Stimulated activated CD8-positive, alpha-beta memory T cell treated with anti-CD3 and anti-CD28 coated beads, Interleukin-15, amount 100 ng/mL, for 48 hours (primary cell): ENCODE measurements at places on chromosomes 5 and 9.

DNA sequence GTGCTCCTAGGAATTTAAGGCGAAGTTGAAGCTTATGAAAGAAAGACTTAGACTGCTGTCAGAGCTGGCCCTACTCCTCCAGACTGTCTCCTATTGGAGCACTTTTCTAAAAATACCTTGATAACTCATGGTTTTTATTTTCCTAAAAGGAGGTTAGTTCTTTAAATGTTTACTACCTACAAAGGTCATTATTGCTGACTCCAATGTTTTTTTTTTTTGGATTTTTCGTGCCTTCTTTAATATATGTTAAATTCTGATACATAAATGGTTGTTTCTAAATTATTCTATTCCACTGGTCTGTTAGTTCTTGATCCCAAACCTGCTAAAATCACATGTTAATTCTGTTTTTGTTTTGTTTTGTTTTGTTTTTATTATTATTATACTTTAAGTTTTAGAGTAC lies 227.6 kb upstream of the FTMT start:
- DNase-seq, result no peak

DNA sequence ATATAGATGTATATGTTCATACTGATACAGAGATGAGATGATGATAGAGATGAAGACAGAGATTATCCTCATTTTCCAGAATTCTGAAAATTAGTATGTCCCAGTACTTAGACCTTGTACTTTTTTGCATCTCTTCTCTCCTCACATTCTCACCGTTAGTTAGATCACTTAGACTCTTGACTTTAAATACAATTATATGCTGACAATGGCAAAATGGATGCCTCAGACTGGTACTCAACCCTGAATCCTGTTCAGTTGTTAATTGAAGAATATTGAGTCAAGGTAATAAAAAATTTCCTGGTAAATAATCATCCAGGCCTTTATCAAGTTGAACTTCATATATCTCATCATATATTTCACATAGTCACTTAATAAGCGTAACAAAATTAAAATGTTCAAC lies 505.4 kb downstream of the EFNA5 start:
- no peak for DNase-seq

GRCh38 chr5:34523387-34523726 lies 132.8 kb upstream of the RAI14 start:
- DNase-seq, result no peak

- no peak for DNase-seq
Measured at GRCh38 chr5:10581867-10582511, 18.1 kb downstream of the ANKRD33B start.

- no peak for DNase-seq
Measured at GRCh38 chr5:157541447-157542118, 34.0 kb downstream of the ADAM19 start.

GRCh38 chr5:2902742-2903297 lies 151.3 kb upstream of the IRX2 start:
- DNase-seq, result no peak

DNA sequence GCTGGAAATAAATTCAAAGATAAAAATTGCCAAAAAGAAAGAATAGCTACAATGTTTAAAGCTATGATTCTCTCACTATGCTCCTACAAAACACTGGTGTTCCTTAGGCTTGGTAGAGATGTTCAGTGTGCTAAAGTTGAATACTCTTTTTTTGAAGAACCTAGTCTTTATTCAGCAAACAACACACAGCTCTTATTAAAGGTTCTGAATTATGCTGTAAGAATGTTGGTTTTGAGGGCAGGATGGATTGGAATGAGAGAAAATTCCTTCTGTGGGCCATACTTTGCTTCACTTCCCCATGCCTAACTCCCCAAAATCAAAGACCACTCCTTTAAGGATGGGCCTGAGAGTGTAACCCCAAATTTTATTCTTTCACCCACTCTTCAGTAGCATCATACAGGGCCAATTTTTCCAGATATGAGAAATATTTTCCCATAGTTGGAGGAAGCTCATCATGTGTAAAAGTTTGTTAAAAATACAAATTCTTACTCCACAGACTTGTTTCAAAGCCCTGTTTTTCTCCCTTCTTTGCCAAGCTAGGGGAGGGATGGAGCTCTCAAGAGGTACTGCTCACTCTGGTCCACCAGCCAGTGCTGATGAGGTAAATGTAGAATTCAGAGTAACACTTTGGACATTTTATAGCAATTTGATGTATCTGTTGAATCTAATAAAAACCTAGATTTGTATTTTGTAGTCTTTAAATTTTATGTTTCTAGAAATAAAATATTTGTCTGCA lies 99.3 kb downstream of the GDNF start:
- DNase-seq, result no peak

GRCh38 chr9:90808890-90809685 lies 7.5 kb downstream of the SYK start:
- DNase-seq, result no peak

GRCh38 chr5:134577022-134577795 lies 51.7 kb downstream of the JADE2 start:
- no peak for DNase-seq

- no peak for DNase-seq
Measured at GRCh38 chr5:85500869-85501268, 1116.2 kb upstream of the EDIL3 start.

DNA sequence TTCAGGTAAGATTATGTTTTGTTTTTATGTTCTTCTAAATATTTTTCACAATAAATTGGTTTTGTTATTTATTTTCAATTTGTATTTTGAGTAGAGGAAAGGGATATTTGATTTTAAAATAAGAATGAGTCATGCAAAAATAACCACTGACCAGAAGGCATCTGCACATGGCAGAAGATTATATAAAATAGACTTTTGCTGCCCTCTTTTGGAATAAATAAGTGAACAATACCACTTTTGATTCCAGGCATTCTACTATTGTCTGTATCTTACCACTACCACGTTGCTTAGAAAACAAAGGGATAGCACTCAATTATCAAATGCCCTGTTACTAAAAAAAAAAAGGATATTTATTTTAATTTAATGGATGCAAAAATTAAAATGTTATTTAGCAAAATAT lies 227.3 kb upstream of the ITGA1 start:
- DNase-seq, result no peak

DNA sequence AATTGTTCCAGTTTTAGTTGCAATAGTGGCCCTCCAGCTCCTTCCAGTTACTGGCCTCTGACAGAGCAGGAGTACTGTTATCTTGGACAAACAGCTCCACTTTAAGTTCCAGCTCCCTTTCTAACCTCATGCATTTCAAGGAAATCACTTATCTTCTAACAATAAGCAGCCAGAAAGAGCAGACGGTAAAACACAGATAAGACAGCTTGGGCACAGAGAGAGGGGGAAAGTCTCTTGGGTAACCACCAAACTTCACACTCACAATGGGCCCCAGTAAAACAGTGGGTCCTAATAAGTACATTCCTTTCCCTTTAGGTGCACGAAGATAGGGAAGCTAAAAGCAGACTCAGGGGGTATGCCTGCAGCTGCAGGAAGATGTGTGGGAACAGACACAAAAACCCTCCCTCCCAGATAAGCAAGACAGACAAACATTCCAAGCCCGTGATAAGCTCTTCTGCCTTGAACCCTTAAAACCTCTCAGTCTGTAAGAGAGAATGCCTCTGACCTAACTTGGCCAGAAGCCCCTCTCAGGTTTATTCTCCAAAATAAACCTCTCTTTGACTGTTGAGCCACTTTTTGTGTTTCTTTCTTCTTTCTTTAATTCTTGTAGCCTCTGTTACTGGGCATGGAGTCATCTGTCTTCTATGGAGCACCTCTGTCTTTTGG lies 30.8 kb downstream of the OR1J1 start:
- no peak for DNase-seq

- DNase-seq, result no peak
Measured at GRCh38 chr9:21381448-21382339, 3.5 kb downstream of the IFNA2 start.

DNA sequence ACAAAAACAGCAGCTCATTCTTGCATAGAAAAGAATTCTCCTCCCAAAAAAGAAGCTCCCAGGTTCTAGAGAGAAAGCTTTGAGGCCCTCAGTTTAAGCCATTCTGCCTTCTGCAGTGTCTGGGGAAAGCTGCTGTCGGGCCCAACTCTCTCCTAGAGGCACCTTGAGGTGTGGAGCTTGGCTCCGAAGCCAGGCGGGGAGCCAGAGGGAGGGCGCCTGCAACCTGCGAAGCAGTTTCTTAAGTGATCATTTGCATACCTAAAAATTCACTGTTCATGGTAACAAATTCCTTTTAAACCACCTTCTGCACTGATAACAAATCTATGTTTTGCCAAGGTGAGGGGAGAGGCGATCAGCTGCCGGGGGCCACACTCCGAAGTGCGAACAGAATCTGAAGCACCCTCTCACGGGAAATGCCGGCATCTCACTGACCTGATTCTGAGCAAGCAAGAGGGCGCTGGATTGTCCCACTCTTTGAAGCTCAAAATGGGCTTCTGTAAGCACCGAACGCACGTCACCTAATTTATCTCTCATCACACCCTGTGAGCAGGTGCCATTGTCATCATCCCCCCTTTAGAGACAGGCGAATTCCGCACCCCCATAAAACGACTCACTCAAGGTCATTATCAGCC lies 86.1 kb downstream of the GTF3C4 start:
- DNase-seq, result no peak

GRCh38 chr5:7927466-7928375 lies 58.8 kb downstream of the MTRR start:
- DNase-seq, result no peak

- no peak for DNase-seq
Measured at GRCh38 chr5:1186351-1187233, 14.8 kb upstream of the SLC6A19 start.

GRCh38 chr9:121294151-121294743 lies 26.3 kb downstream of the GSN start:
- no peak for DNase-seq

- DNase-seq, result no peak
Measured at GRCh38 chr5:138805096-138805495, 51.9 kb downstream of the CTNNA1 start.

DNA sequence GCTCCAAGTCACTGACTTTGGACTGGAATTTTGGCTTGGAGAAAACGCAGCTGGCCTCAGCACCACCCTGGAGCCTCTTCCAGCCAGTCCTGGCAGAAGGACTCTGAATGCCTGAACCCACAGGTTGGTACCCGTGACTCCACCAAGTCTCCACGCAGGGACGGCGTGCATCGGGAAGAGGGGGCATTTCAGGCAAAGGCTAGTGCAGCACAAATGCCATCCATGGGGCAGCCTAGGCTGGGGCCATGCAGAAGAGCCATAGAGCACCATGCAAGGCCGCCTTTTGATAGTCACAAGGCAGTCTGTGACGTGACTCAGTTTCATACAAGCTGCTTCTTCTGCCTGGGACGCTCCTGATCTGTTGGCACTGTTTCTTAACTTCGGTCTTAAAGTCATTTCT lies 28.0 kb downstream of the GDNF start:
- no peak for DNase-seq

- DNase-seq, result no peak
Measured at GRCh38 chr5:159605585-159605984, 275.3 kb upstream of the IL12B start.

DNA sequence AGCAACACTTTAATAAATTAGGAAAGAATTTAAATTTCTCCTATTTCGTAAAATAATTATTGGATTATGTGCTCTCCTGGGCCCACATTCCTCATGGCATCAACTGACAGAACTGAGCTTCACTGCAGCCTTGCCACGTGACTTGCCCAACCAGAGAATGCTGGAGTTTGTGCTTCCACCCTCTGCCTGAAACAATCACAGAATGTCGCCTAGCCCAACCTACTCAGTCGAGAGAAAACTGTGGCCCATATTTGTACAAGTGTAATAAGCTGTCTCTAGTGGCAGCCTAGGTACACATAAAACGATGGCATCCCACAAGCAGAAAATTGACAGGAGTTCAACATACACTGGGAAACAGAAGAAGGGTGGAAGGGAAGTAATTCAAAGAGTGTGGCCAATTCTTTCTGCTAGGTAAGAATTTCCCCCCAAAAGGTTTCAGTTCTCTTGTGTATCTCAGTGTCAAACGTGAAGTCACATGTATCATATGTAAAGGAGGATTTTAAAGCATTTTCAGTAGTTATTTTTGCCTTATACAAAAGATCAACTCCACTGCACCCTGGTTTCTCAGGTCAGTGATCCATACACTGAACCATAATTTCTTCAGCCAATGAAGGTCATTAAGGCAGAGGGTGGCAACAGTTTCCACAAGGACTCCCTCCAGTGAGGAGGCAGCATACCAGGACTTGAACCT lies 41.7 kb downstream of the ZNF608 start:
- DNase-seq, result no peak

DNA sequence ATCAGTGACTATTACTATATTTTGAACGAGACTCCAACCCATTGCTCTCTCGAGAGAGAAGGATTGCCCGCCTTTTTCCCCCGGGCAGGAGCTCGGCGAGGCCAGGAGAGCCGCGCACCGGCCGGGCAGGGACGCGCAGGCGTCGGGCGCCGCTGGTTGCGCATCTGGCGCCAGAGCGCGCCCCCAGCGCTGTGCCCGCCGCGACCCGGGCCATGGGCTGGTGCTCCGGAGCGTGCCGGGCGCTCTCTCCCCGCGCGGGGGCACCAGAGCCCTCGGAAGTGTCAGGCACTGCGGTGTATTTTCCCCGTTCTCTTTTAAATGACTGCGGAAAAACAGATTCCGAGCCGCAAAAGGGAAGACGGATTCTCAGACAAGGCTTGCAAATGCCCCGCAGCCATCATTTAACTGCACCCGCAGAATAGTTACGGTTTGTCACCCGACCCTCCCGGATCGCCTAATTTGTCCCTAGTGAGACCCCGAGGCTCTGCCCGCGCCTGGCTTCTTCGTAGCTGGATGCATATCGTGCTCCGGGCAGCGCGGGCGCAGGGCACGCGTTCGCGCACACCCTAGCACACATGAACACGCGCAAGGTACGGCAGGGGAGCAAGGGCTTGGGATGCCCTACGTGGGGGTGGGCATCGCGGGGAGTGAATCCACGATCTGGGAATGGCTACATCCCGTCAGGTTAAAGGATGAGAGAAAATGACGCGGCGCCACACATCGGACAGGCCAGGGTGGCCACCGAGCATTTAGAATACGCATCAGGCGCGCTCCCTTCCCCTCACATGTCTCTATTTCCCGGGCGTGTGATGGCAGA lies 1.1 kb upstream of the NTRK2 start:
- peak; percentile 45 for DNase-seq

- no peak for DNase-seq
Measured at GRCh38 chr5:10469253-10470050, 27.8 kb downstream of the ROPN1L start.

DNA sequence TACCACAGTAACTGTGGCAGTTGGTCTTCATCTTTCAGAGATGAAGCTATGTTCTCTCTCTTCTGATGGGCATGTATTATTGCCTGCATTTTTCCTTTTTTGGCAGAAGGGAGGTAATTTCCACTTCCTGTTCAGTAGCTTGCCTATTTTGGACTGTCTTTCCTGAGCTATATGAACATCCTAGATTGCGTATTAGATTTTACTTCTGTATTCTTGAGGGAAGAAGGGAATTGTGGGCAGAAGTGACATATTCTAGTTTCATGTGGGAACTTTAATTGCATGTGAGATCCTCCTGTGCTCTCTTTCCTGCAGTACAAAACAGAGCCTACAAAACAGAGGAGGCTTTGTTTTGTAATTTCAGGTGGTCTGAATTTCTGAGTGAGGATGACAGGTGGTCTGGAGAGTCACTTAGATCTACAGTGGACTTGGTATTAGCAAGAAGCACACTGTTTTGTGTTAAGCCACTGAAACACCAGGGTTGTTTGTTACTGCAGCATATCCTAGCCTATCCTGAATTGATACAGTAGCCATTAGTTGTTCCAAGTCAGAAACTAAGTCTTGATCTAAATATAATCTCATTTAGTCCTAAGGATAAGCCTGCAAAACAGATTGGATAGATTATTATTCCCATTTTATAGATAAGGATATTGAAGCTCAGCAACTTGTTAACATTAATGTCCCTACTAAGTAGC lies 68.1 kb downstream of the AOPEP start:
- no peak for DNase-seq

GRCh38 chr5:8227112-8227511 lies 358.2 kb downstream of the MTRR start:
- DNase-seq, result no peak
